T1000 (cell line): ENCODE measurements at places on chromosomes 12 and 14.

DNA sequence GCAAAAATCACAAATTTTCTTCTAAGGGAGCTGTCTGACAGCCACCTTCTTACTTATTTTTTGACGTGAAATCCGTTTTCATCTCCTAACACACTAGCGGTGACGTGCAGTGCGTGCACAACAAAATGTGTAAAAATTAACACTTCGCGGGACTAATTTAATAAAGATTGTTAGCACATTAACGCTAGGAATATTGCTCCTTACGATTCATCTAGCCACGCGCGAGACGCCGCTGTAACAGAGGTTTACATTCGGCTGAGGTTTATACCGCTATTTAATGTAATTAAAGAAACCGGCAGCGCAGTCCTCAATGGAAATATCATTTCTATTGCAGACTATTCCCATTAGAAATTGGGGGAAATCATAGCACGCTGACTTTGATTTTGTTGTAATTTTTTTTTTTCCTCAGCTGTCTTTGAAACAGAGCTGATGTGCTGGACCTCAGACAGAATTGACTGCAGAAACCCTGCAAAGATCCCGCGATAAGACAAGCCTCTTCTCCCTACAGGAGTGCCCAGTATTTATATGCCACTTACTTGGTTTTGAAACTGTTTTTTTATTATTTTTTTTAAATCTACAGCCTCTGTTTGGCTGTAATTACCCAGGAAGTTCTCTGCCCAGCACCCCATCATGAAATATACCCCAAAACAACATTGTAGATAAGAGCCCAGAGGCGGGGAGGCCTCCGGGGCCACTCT, 31.2 kb downstream of the BCL11B start:
- no peak for DNase-seq

DNA sequence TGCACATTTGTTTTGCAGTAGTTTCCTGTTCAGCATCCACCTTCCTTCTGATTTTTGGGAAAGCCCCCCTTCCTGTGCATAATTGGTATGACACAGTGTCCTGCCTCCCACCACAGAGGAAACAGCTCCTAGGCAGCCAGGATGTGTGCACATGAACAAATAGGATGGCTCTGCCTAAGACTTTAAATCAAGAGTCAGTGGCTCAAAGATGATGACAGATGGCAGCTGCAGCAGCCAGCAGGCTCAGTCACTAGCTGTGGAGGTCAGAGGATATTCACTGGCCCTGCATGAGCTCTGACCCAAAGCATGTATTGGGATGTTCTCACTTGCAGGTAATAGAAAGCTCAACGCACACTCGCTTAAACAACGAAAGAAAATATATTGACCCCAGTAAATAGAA, 90.3 kb downstream of the KCNK10 start:
- DNase-seq: no peak

- no peak for DNase-seq
Measured at GRCh38 chr14:35875296-35875695, 49.2 kb downstream of the BRMS1L start.

DNA sequence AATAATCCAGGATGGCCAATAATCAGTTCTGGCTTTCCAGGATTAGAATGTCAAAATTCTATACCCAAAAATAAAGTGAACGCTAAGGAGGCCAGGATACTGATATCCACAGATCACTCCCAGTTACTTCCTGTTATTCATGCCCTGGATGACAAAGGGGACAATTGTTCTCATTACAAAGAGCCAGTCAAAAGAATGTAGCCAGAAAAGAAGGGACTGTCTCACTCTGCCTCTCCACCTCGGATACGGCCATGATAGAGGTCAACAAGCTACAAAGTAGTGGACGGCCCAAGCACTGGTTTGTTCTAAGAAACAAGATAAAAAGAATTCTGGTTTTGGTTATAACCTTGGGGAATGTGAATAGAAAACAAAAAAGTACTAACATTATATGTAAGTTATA, 116.1 kb upstream of the ATF7IP start:
- no peak for DNase-seq

GRCh38 chr12:2654741-2655140, 140.0 kb upstream of the FKBP4 start:
- no peak for DNase-seq

GRCh38 chr14:42224053-42224888, 617.6 kb downstream of the LRFN5 start:
- DNase-seq: peak; percentile 65

GRCh38 chr14:45868377-45868776, 615.4 kb upstream of the MIS18BP1 start:
- DNase-seq: no peak

GRCh38 chr14:102943454-102943853, 21.0 kb downstream of the AMN start:
- no peak for DNase-seq

DNA sequence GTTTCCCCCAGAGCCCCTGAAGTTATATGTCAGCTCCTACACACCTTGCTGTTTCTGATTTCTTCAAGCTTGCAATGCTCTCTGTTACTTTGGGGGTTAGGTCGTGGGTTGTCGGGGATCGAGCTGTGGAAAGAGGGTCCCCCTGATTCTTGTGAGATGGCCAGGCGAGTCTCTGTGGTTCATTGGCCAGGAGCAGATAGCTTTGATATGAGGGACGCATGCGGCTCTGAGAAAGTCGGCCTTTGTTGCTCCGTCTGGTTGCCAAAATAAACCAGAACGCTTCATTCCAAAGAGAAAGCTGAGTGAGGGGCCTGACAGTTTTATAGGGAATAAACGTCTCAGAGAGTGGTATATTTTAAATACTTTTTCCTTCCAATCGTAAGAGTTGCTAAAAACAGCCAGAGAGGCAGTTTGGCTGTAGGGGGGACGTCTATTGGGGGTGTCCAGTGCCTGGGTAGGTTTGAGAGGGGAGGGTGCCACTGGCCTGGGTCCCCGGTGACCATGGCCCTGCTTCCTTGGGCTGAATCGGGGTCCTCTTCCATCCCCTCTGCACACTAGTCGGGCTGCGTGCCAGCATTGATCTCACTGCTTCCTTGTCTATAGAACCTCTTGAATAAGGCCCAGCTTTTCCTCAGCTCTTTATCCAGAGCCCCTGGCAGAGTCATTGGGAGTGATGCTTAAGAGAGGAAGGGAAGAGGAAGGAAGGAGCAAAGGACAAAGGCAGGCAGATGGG, 18.9 kb downstream of the CCND2 start:
- no peak for DNase-seq

DNA sequence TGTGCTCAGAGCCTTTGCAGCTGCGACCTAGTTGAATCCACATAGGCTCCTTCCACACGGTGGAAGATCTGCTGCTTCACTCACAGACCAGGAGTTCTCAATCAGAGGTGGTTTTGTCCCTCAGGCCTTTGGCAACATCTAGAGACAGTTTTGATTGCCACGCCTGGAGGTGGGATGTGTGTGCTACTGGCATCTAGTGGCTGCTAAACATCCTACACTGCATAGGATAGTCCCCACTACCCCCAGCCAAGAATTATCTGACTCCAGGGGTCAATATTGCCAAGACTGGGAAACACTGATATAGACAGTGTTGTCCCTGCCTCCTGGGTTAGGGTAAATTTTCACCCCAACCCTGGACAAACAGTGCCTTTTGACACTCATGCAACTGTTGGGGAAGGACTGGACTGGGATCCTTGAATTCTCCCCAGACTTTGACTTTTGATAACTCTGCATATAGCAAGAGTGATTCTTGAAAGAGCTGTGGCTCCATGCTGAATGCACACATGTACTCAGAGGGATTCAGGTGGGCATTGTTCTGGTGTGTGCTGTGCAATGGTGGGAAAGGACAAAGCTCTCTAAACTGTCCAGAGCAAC, 39.8 kb downstream of the BAZ2A start:
- DNase-seq: no peak

DNA sequence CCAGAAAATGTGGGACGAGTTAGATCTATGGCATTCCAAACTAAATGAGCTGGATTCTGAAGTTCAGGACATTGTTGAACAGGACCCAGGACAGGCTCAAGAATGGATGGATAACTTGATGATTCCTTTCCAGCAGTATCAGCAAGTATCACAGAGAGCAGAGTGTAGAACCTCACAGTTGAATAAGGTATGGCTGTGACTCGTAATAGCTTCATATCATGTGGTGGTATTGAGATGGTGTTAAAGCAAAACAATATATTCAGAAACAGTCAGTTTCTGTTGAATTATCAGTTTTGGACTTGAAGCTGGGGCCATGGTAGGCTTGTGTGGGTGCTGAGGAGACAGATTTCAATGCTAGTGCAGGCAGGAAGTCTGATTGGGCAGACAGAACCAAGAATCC, 213.7 kb downstream of the ESR2 start:
- DNase-seq: no peak

GRCh38 chr14:62691647-62692489, 353.4 kb downstream of the KCNH5 start:
- peak; percentile 53 for DNase-seq

DNA sequence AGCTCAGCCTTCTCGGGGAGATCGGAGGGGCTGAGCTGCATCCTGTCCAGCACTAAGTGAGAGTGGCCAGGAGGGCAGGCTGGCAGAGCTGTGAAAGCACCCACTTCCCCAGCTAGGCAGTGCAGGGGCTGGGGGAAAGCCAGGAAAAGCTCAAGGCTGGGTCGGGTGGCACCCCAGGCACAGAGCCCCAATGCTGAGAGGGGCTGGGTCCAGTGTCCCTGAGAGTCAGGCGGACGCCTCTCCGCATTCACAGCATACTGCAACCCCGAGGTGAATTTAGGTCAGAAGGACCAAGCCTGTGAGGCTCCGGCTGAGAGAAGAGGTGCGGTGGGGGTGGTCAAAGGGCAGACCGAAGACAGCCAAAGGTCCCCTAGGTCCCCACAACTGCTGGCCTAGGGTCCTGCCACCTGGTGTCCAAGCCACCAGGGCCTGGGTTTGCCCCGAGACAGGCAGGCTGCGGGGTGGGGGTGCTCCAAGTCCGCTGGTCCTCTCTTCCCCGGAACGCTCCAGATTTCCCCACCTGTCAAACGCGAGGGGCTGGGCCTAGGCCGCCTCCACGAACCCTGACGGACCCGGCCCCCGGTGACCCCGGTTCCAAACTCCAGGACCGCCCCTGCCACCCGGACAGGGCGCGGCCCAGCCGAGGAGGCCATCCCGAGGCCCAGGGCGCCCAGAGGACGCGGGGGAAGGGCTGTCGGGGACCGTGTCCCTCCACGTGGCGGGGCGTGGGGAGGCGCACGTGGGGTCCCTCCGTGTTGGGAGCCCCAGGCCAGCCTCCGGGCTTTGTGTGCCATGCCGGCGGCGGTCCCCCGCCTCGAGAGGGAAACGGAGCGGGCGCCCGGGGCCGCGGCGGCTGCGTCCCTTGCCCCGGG, 527 bp downstream of the CAMKK2 start:
- DNase-seq: no peak

DNA sequence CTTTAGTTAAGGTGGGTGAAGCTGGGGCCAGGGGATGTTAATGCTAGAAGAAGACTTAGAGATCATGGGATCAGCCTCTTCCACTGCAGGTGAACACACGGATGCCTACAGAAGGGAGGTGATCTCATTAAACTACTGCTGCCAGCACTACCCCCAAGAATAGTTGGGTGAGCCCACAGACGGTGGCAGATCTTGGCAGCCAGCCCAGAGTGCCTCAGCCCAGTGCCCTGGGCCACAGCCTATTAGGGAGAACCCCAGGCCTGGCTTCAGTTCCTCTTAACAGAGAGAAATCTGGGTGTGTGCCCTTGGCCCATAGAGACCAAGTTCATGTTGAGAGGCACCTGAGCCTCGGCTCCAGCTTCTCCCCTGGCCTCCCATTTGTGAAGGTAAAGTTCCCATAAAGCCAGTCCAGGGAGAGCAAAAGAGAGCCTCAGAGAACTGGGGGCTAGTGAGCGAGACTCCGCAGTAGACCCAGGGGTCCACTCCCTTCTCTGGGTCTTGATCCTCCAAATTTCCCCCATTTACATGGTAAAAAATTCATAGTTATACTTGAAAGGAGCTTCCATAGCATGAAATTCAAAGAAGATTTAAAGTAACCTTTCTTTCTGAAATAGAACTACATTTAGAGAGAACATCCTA, 125.0 kb upstream of the CCND2 start:
- DNase-seq: no peak

GRCh38 chr12:6647083-6647604, at the start of gene ACRBP:
TSS of gene ACRBP (minus strand) at chr12:6647432. CDS start at chr12:6647366, 66 bp downstream.
- DNase-seq: no peak

DNA sequence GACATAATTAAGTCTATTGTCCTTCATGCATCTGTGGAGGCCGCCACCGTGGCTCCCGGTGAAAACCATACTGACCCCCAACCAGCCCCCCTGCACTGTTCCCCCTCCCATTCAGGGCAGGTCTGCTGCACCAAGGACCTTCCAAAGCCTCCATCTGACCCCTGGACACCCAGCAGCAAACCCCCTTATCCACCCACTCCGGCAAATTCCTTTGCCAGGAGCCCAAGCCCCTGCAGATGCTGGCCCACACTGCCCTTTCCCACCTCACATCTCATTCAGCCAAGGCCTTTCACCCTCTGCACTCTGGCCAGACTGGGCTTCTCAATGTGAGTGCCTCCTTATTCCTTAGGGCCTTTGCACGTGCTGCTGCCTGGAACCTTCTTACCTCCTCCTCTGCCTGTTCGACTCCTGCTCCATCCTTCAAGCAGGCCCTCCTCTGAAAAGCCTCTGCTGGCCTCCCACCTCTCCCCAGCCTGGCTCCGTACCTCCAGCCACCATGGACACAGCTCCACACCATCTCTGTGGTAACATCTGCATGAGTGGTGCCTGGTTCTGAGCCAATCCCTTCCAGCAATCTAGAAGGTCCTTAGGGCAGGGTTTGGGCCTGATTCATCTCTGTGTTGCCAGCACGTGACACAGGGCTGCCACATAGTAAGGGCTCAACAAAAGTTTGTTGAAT, 230.7 kb downstream of the BCL11B start:
- DNase-seq: no peak

GRCh38 chr14:83568141-83568540, 1961.8 kb upstream of the FLRT2 start:
- DNase-seq: no peak

- no peak for DNase-seq
Measured at GRCh38 chr12:79555028-79555925, 135.5 kb downstream of the PAWR start.

DNA sequence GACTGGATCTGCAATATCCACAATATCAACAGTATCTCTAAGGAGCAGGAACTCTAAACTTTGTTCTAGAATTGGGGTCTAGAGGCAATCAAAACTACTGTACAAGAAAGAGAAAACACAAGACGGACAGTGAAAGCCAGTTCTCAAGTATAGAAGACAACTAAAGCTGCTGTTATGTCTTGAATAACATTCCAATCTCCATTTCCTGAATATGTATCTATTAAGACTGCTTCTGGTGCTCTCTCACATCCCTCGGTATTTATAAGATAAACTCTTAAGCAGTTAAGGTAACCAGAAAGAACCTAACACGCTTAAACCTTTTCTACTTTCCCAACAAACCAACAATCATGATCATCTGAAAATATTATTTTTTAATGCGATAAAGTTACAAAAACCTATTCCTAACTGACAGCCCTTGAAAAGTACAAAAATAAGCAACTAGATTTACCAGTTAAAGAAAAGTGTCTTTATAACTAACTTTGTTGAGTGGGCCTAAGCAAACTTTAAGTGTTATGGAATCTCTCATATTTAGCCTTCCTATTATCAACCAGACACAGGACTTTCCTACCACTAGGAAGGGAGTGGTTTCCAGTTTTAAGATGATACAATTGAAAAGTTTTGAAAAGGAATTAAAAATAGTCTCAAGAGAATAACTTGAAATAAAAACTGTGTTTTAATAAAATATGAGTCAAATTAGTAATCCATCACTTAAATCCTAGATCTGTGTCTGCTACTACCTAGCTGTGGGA, 30.7 kb downstream of the NUMB start:
- DNase-seq: no peak
